Myocyte (in vitro differentiated cells): ENCODE measurements at places on chromosomes 1 and 21.

DNA sequence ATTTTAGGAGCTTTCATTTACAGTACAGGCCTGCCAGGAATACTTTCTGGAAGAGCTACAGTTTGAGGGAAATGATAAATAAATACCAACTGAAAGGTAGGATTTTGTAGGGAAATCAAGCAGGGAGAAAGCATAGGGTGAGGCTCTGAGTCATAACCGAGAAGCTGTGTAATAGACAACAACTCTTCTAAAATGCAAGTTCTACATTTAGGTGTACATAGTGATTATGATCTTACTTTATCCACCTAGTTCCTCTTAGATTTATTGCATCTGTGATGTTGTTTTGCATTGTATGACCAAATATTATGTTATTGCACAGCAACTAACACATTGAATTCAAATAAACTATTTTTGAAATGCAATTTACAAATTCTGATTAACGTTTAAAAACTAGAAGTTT, 819.3 kb downstream of the PLA2G4A start:
- DNase-seq: no peak

DNA sequence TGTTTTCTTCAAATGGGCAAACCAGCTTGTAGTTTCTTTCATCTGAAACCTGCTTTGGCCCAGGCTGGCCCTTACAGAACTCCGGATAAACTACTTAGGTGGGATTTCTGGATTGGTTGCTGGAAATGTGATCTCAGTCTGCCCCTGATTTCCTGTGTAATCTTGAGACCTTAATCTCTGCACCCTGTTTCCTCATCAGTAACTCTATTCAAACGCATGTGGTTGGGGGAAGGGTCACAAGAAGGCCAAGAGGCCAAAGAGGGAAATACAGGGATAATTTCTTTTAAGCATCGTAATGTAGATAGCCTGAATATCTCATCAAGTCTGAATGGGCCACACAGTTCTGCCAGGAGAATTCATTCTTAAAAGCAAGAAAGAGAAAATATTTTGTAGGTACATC, 483.6 kb downstream of the LTN1 start:
- no peak for DNase-seq

DNA sequence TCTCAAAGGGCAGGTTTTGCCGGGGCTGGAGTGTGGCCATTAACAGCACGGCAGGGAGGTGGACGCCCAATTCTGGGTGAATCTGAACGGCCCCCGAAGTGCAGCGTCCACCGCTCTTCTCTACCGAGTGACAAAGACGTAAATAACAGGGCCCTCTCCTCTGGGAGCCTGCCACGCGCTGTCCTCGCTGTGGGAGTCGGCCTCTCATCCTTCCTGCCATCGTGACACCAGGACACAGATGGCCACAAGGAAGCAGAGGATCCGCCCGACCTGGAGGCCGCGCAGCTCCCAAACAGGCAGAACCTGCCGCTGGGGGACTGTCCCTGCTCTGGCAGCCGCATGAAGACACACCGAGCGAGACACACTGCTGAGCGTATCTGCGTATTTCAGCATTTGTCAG, 12.1 kb upstream of the CDK11B start:
- no peak for DNase-seq

- no peak for DNase-seq
Measured at GRCh38 chr1:240484804-240485443, 127.0 kb downstream of the GREM2 start.

DNA sequence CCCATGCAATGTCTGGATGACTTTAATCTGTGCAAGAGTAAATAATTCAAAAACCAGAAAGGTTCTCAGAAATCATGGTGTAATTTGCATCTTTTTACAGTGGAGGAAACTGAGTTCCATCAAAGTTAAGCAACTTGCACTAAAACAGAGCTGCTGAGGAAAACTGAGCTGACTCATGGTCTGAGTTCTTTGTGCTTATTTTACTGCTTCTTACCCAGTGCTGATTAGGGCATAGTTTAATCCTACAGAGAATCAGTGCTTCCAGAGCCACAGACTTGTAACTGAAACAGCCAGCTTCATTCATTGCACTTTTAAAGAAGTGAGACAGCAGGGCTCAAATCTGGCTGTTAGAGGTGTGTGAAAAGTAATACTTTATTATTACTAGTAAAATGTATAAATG, 10.9 kb upstream of the RWDD3 start:
- DNase-seq: no peak

DNA sequence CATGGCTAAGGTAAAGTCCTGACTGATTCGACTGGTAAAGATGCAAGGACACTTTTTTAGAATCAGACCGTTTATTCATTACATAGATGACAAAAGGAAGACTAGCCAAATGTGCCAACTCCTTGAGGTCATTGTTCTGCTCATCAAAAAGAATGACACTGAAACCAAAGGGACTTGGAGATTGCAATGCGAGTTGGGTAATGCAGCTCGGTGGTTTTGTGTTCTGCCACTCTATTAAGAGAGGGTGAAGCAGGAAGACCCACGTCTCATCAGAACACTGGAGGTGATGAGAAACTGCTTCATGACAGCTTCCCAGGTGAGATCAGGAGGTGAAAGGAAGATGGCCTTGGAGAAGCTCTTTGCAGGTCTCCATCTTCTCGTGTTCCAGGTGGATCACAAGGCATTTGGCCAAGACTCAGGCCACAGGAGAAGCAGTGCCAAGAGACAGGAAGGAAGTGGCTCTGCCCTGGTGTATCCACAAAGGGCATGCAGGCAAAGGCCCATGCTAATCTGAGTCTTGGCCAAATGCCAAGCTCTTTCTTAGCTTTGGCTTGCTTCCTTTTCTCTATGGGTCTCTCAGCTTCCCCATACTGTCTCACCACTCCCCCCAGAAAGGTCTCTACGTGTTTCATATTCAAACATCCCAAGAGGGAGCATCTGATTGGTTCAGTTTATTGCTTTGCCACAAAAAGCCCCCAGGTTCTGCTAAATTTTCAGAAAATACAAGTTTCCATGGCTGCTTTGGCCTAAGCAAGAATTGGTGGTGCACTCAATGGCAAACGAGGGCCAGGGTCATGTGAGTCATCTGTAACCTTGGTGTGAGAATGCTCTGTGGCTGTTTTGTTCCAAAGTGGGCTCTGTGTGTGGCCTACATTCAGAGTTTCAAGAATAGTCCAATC, 5.7 kb upstream of the CCT8 start:
- no peak for DNase-seq

DNA sequence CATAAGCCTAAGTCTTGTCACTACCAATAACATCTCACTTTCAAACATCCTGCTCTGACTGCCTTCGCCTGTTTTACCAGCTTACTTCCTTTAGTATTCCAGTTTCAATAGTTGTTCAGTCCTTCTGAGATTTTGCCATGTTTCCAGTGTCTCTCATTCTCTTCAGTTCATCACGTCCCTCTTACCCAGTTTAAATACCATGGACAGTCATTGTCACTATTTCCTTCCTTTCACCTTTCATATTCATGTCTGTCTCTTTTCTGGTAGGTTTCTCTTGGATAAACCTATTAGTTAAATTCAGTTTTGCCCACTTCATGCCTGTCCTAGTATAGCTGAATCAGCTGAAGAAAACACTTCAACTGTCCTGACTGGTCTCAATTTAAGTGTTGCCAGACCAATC, 5.9 kb downstream of the ATF6 start:
- no peak for DNase-seq
